ENCODE measurements at places on chromosomes 3 and 15.

DNA sequence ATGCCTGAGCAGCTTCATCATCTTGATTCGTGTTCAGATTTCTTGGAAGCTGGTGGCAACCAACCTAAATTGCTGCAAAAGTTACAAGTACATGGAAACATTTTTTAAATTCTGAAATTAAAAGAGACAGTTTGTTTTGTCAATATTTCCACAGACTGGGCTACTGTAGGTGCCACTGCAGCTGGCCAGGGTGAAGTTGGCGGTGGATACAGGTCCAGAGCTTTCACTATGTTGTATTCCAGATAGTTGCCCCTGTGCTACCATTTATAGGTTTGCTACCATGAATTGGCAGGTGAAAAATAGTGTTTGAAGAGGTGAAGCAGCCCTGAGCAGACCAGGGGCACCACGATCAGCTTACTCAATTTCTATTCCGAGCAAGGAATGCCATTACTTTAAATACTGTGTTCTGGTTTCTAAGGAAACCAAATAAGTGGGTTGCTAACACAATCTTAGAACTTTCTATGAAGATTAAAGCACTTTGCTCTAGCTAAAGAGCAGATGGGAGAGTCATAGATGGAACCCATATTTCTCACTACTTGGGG, 21.2 kb upstream of the SHC4 start:
- no peak for DNase-seq

DNA sequence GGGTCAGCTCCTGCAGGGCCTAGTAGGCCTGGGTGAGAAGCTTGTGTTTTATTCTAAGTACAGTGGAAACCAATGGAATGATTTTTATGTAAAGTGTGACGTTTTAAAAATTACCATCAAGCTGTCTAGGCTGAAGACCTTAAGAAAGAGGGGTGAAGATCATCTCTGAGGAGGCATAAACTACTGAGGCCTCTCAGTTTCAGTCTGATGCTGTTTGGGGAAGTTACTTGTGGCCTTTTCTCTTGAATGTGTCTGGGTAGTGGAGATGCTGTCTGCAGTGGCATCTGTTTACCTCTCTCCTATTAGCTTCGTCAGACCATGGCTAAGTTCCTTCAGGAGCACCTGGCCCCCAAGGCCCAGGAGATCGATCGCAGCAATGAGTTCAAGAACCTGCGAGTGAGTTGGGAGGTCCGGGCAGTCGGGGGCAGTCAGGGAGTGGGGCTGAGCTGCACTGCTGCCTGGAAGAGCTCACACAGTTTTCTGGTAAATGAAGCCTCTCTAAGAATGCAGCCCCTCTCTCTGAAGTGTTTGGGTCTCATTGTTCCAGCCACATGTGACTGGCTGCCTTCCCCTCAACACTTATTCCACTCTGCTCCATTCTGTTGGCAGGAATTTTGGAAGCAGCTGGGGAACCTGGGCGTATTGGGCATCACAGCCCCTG, 1.9 kb downstream of the IVD start:
- DNase-seq: no peak

DNA sequence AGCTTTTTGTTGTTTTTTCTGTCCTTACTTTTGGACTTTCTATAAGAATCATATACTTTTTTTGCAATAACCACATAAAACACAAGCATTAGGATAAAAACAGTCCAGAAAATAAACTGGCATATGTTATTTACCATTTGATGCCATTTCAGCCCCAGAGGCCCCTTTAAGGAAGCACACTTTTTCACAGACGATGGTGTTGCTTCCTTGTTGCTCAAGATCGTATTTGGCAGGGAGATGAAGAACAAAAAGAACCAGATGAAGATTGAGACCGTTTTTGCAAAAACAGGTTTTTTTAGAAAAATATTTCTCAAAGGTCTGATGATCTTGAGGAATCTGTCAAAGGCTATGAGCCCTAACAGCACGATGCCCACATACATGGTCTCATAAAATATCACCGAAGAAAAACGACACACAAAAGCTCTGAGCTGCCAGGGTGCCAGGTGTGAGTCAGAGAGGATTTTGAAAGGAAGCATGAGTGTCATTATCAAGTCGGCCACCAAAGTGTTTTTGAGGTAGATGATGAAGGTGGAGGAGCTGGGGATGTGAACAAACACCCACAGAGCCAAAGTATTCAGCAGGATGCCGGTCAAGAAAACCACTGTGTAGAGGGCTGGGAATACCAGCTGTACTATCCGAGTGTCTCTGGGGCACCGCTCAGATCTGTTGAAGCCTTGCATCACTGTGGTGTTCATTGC, 902 bp downstream of the P2RY13 start:
- DNase-seq: peak; percentile 66

DNA sequence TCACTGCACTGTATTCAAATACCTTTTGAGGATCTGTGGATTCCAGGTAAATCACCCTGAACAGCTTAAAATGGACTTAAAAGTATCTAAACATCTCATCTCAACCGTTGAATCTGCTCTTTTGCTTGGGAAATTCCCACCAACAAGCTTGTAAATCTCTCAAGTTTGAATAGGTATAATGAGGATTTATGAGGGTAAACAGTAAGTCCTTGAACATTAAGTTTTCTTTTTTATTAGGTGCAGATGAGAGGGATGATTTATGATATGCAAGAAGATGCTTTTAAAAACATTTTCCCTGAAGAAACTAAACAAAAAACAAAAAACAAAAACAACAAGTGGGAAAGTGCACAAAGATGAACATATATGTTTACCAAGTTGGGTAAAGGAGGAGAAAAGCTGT, 290.6 kb downstream of the ROBO1 start:
- no peak for DNase-seq

- peak; percentile 72 for DNase-seq
Observed at GRCh38 chr3:50405249-50405648, 45.9 kb upstream of the TMEM115 start.

- DNase-seq: no peak
Observed at GRCh38 chr15:51814606-51815005, 14.8 kb upstream of the TMOD3 start.

DNA sequence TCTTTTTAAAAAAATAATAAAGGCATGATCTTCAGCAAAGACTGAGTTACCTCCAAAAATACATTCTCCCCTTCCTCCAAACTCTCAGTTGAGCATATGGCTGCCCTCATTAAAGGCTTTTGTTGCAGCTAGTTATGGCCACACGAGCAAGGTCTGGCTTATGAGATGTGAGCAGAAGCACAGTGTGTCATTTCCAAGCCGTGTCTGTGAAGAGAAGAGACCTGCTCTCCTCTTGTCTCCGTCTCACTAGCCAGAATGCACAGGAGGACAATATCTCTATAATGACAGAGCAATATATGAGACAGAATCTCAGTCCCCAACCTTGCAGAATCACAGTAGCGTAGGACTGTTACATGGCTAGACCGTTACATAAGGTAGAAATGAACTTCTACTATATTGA, 152.3 kb downstream of the MAGI1 start:
- DNase-seq: no peak

DNA sequence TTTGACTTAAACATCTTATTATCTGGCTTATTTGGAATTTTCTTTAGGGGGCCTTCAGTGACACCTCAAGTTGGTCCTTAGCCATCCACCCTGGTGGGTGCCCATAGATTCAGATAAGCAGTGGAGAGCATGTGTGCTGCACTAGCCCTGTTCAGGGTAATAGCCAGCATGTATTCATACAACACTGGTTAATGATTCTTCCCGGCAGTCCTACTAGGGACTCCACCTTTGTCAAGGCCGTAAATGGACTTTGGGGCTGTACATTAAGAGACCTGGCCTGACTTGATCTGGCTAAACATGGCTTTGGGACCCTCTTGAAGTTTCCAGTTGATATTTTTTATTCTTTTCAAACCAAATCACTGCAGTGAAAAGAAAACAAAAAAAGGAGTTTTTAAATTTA, 125.8 kb downstream of the PTPRG start:
- no peak for DNase-seq

GRCh38 chr3:81666502-81667121, 94.8 kb downstream of the GBE1 start:
- peak; percentile 59 for DNase-seq

Data from hematopoietic multipotent progenitor cell treated with erythropoietin and hydrocortisone succinate and interleukin-3 and kit ligand, for 4 days (in vitro differentiated cells).